ENCODE measurements at places on chromosomes 3 and 15.

DNA sequence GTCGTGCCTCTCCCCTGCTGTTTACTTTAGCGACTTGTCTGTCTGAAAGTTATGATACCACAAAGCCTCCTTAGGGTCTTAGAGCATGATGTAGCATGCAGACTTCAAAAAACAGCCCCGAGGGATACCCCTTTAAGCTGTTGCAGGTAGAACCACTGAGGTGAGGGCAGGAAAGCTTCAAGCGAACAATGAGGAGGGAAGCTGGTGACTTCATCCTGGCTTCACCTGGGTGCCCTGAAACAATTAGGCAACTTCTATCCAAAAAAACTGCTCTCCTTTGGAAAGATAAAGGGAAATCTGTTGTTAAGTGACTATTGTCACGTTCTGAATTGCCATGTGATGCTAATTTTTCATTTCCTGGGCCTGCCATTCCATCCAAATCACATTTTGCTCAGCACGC is 231.6 kb downstream of the SOX2 start:
- no peak for DNase-seq

DNA sequence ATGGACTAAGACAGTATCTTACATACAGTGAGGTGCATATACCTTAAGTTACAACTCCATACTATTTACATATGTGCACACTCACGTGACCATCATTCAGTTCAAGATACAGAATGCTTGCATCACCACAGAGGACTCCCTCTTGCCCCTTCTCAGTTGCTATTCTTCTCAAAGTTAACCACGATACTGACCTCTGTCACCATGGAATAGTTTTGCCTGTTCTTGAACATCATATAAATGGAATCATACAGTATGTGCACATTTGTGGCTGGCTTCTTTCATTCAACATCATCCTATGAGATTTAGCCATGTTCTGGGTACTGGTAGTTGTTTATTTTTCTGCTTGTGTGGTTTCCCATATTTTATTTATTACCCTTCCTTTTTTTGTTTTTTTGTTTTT is 10.4 kb upstream of the ZSCAN2 start:
- no peak for DNase-seq

DNA sequence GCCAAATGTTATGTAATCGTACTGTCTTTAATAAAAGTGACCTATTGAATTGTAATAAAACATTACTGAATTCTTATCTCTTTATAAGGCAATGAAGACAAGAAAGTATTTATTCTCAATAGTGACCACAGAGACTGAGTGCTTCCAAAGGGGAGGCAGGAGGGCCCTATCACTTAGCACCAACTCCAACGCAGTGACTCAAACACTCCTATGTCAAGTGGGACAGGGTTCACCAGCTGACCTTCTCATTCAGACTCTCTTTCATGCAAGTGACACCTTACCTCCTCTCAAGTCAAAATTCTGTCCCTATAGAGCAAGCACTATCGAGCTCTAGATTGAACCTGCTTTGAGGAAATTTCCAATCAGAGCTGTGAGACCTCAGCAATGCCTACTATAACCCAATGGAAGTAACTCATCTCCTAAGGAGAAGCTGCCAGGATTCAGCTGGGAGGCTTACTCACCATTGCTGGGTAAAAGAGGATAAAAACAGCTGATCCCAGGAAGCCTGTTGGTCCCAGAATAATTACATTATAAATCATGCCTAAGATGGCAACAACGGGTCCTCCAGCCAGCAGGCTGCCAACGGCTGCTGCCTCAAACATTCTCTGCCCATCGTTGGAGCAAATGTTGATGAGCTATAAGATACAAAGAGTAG is 35.6 kb downstream of the ABCC5 start:
- DNase-seq = no peak

DNA sequence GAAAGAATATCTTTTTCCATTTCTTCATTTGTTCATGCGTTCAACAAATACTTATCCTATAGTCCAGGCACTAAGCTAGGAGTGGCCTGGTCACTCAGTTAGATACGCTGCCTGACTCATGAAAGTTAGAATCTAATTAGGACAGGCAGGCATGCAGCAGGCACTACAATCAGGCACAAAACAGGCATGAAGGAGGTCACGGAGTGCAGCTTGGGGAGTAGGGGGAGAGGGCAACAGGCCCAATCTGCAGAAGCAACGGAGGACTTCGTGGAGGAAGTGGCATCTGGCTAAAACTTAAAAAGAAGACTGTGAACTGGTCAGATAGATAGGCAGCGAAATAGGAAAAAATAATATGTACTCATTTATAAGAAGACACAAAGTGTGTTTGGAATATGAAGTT is 420.9 kb downstream of the MAGI1 start:
- DNase-seq = no peak

GRCh38 chr3:24387000-24387399 is 107.7 kb downstream of the THRB start:
- no peak for DNase-seq

DNA sequence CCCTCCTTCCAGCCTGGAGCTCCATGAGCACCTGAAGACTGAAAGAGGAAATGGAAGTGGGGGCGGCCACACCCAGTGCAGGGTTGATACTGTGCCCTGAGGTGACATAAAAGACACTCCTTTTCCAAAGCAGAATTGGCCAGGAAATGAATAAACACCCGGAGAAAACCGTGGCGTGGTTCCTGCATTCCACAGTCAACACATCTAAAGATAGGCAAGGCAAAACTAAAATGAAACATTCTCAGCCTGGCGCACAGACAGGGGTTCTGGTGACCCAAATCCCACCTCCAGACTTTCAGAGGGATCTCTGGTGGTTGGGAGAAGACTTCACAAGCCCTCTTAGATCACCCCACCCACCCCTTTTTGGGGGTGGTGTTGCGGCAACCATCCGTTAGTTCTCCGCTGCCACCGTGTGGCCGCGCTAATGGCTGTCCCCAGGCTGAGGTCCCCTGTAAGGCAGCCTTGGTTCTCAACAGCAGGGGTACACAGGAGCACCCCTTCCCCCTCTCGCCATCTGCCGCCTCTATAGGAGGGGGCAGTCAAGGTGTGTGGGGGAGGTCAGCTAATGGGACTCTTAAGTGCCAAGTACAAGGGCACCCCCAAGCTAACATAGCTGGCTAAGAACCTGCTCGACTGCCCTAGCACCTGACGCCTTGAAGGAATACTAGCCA is 2.5 kb upstream of the MST1R start:
- DNase-seq = peak; percentile 28

DNA sequence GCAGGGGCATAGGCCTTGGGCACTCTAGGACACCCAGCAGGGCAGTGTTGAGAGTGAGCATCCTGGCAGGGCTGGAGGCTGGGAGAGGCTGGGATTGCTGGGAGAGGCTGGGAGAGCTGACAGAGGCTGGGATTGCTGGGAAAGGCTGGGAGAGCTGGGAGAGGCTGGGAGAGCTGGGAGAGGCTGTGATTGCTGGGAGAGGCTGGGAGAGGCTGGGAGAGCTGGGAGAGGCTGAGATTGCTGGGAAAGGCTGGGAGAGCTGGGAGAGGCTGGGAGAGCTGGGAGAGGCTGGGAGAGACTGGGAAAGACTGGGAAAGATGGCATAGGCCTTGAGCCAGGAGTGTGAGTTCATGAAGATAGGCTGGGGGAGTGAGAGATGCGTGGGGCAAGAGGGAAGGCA is 77.8 kb downstream of the MESD start:
- DNase-seq = no peak

- no peak for DNase-seq
Observed at GRCh38 chr15:34976073-34976472, 6.5 kb upstream of the AQR start.

DNA sequence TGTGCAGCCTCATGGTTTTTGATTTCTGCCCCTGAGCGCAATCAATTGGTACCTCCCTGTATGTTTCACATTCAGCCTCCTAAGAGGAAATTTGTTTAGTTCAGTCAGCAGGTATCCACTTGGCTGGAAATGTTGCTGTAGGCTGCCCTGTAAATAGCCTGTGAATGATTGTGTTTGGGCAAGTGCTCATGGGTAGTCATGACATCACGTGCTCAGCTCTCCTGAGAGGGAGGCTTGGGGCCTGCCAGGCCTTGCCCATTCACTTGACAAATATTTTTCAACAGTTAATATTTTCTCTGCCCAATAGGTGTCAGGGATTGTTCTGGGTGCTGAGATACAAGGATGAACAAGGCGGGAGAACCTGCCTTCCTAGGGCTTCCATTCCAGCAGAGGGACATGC is 13.3 kb downstream of the HRH1 start:
- DNase-seq = no peak

GRCh38 chr15:42549741-42550392 is 1.2 kb downstream of the HAUS2 start:
- no peak for DNase-seq

- no peak for DNase-seq
Observed at GRCh38 chr15:50871832-50872231, 36.7 kb upstream of the AP4E1 start.

GRCh38 chr3:25576831-25577454 is 87.8 kb downstream of the TOP2B start:
- DNase-seq = no peak

- DNase-seq = no peak
Observed at GRCh38 chr3:8793242-8793641, 23.8 kb upstream of the OXTR start.

Measured in CD4-positive, alpha-beta T cell (primary cell).